ENCODE measurements at places on chromosomes 11 and 22.

GRCh38 chr11:45323601-45324249 is 37.6 kb upstream of the SYT13 start:
- DNase-seq = no peak

DNA sequence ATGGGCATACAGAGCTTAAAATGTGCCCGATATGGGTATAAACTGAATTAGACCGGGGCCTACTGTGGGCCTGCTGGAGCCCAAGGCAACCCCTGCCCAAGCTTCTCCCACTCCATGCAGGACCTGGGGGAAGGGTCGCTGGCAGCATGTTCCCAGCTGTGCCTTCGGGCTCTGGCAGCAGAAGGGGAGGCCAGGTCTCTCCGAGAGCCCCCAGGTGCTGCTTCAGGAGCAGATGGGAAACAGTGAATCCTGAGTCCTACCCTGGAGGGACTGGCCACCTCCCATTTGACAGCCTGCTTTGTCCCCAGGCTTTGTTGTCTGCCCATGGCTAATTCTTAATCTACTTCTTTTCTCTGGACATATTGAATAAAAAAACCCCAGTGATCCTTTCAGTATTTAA is 315.6 kb upstream of the B3GAT1 start:
- no peak for DNase-seq

DNA sequence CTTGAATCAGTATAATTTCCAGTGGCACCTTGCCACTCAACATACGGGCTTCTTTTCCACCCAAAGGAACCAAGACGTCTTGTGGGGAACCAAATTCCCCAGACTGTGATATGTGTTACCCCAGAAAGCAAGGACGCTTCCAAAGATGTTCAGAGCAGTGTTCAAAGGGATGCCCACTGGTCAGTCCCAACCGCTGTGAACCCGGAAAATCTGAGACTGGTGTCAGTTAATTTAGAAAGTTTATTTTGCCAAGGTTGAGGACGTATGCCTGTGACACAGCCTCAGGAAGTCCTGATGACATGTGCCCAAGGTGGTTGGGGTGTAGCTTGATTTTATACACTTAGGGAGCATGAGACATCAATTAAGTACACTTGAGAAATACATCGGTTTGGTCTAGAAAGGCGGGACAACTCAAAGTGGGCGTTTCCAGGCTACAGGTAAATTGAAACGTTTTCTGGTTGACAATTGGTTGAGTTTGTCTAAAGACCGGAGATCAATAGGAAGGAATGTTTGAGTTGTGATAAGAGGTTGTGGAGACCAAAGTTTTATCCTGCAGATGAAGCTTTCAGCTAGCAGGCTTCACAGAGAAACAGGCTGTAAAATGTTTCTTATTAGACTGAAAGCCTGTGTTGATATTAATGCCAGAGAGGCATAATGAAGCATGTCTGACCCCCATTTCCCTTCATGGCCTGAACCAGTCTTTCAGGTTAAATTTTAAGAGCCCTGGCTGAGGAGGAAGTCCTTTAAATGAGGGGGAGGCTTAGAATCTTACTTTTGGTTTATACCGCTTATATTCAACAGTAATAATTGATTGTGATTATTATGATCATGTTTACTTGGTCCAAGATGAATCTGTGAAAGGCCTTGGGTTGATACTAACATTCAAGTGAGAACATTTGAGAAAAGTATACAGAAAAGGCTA is 6.8 kb downstream of the APOL3 start:
- no peak for DNase-seq

DNA sequence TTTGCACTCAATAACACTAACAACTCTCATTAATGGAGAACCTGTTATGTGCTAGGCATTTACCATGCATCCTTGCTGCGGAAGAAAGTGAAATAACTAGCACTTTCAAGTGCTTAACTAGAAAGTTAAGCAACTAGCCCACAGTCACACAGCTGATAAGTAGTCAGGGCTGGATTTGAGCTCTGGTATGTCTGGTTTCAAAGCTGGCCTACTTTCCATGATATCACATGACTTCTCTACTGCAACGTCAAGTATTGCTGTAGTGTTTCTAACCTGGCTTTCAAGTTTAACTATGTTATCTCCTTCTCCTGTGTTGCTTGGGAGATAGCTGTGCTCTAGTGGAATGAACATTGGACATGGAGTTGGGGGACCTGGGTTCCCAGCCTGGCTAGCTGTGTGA is 12.1 kb downstream of the SLC15A3 start:
- no peak for DNase-seq

DNA sequence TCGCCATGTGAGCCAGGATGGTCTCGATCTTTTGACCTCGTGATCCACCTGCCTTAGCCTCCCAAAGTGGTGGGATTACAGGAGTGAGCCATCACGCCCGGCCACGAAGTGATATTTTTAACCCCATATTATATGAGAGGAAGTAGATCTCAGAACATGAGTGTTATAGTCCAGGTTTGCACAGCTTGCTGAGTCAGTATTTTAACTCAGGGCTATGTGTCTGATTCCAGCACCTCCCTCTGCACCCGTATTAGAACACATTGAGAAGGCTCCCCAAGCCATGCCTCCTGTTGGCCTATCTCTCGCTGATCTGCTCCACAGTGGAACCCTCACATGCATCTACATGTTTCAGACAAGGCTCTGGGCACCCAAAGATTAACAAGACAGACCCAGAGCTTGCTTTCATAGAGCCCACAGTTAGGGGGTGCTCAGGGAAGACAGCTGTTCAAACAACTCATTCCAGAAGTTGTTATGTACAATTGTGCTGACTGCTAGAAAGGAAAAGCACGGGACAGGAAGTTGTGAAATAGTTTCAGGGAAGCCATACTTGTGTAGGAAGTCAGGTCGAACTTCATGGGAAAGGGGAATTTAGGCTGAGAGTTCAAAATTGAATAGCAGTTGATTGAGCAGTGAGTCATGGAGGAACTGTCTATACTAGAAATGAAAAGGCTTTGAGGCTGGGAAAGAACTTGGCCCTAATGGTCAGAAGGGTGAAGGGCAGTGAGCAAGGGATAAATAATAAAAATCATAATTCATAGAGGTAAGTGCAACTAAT is 49.3 kb upstream of the CLPB start:
- no peak for DNase-seq

DNA sequence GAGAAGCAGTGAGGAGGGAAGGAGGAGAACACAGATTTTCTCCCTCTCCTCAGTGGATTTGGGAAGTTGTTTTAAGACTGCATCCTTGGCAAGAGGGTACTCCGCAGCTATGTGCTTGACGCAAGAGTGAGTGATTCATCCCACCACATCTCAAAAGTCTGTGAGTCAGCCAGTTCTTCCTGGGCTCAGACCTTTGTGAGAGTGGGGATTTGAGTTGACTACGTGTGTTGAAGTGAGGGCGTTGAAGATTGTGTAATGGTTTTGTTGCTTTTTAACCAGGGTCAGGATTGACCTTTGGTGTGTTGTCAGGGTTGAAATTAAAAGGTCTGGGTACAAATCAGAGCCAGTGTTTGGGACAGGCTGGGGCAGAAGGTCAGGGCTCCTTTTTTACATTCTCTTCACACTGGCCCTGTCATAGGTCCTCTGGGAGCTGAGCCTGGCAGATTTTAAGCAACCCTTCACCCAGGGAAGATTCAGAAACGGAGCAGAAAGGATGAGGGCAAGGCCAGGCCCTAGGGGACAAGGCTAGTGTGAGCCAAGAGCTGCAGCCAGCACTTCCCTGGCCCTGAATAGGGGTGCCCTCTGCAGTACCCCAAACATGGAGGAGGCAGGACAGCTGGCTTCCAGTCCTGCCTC is 4.2 kb upstream of the C11orf86 start:
- DNase-seq = no peak

GRCh38 chr11:93606721-93607120 is 54.8 kb upstream of the CEP295 start:
- DNase-seq = no peak

GRCh38 chr11:79060081-79060953 is 380.5 kb downstream of the TENM4 start:
- DNase-seq = no peak

- no peak for DNase-seq
Measured at GRCh38 chr11:47236482-47236881, 12.1 kb downstream of the ACP2 start.

DNA sequence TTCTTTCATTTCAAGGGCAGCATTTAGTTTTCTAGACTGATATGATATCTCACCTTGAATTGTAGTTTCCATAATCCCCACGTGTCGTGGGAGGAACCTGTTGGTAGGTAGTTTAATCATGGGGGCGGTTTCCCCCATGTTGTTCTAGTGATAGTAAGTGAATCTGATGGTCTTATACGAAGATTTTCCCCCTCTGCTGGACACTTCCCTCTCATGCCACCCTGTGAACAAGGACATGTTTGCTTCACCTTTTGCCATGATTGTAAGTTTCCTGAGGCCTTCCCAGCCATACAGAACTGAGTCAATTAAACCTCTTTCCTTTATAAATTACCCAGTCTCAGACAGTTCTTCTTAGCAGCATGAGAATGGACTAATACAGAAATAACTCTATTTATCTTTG is 851.1 kb upstream of the FAT3 start:
- no peak for DNase-seq

DNA sequence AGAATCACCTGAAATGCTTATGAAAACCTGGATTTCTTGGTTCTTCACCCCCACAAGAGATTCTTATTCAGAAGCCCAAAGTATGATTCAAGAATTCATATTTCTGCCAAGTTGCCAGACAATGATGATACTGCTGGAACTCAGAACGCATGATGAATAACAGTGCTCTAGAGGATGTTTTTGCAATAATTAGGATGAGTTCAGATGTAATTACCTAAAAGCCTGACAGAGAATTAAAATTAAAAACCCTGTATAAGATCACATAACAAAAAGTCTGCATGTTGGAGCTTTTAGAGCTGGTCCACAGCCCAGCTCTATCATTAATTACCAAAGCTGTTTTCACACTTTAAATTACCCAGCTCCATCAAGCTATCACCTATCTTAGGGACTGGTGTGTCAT is 211.8 kb downstream of the LUZP2 start:
- no peak for DNase-seq

DNA sequence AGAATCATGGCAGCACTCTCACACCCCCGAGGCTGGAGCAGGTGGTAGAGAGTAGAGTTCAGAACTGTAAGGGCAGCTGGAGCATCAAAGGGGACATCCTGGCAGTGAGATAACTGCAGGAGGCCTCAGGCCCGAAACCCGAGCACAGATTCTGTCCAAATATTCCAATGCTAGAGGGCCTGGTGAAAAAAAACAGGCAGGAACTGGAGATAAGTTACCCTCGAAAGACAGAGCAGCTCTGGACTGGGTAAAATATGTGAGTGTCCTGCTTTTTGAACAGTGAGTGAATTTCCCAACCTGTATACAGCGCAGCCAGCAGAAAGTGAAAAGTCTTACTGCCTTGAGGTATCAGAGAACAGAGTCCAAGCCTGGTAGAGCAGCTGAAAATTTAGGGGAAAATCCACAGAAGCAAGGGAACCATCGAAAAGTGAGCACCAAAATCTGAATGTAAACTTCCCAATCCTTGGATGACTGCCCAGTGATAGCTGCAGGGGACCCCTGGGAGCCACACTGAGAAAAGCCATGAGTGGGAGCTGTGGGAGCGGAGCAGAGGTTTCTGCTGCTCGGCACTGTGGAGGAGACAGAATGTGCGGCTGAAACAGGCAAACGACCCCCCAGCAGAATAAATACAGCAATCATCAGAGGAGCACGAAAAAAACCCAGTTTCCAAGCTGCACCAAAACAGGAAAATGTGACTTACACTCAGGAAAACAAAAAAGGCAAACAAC is 50.6 kb downstream of the WNT11 start:
- DNase-seq = no peak

DNA sequence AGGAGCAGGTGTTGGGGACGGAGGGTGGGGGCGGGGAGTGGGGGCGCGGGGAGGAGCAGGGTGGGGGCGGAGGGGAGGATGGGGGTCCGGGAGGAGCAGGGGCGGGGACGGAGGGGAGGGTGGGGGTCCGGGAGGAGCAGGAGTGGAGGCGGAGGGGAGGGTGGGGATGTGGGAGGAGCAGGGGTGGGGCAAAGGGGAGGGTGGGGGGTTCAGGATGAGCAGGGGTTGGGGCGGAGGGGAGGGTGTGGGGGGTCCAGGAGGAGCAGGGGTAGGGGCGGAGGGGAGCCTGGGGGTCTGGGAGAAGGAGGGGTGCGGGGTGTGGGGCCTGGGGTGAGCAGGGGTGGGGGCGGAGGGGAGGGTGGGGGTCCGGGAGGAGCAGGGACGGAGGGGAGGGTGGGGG is 17.1 kb downstream of the CRELD2 start:
- peak; percentile 64 for DNase-seq

GRCh38 chr22:32911503-32911902 is 110.0 kb downstream of the TIMP3 start:
- DNase-seq = no peak

DNA sequence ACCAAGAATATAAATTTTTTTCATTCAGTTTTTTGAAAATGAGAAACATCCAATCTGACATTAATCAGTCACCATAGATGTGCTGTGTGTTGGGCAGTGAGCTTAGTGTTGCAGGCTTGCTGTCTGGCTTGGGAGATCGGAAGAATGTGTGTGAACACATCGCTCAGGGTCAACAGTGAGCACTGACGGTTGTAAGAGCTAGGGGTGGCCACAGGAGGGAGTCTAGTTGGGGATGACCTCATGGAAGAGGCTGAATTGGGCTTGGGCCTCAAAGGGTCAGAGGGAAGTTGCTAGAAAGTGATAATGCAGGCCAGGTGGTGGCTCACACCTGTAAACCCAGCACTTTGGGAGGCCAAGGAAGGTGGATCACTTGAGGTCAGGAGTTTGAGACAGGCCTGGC is 375.4 kb downstream of the DDX10 start:
- no peak for DNase-seq

DNA sequence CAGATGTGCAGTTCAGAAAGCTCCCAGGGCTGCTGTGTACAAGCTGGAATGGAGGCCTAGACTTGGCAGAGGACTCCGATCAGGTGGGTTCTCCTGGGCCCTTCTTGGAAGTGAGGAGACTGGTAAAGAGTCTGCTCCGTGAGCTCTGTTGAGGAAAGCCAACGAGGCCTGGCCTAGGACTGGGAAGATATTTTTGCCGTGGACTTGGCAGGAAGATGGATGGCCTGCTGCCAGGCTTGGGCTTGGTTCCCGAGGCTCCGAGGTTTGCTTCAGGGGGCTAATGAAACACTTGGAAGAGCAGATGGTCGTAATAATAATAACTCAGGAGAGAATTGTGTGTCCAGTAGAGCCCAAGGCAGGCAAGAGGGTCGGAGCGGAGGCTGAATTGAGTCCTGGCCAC is 3.9 kb downstream of the GALR3 start:
- no peak for DNase-seq

GRCh38 chr11:119324189-119324588 is 7.3 kb upstream of the MCAM start:
- no peak for DNase-seq

GRCh38 chr11:102936864-102937509 is 18.5 kb downstream of the MMP13 start:
- DNase-seq = no peak

GRCh38 chr11:34303028-34303570 is 54.7 kb downstream of the ABTB2 start:
- DNase-seq = no peak

GRCh38 chr11:35101223-35101622 is 37.7 kb upstream of the CD44 start:
- DNase-seq = no peak

GRCh38 chr11:121071846-121072450 is 29.1 kb upstream of the TECTA start:
- no peak for DNase-seq

GRCh38 chr11:44911029-44911814 is 39.5 kb downstream of the TP53I11 start:
- peak; percentile 88 for DNase-seq

- no peak for DNase-seq
Measured at GRCh38 chr11:5486421-5486820, 2.1 kb upstream of the OR52D1 start.

GRCh38 chr11:134181707-134182106 is 42.1 kb downstream of the NCAPD3 start:
- DNase-seq = no peak

- no peak for DNase-seq
Measured at GRCh38 chr11:1770528-1770927, 6.8 kb upstream of the CTSD start.

All from activated CD4-positive, alpha-beta T cell treated with anti-CD3 and anti-CD28 coated beads for 4 hours (primary cell).